ENCODE measurements at places on chromosomes 1 and 21.
A peak's percentile ranks its signal among the peaks of the same experiment; 100 is the strongest.

DNA sequence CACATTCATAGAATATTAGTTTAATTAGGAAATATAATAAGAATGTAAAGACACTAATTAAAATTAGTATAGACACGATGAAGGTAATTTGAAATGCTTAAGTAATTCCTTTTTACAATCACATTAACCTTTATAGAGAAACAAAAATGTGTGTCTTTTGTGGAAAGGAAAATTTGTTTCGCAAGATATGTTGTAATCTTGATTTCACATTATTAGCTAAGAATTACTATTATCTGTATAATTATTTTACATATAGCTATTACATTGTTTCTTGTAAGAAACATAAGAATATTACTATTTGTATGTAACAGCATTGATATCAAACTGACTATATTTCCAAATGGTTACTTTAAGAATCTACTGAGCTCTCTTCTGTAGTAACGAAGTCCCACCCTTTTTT, 111.2 kb downstream of the PTPRC start:
- DNase-seq, result no peak

- DNase-seq, result no peak
Measured at GRCh38 chr1:26012864-26013263, 8.7 kb upstream of the EXTL1 start.

GRCh38 chr1:172466795-172467407, 23.0 kb upstream of the PIGC start:
- DNase-seq, result no peak

GRCh38 chr1:2563205-2563604, 7.0 kb downstream of the TNFRSF14 start:
- no peak for DNase-seq

GRCh38 chr1:185170291-185170848, 13.4 kb downstream of the SWT1 start:
- DNase-seq, result no peak

DNA sequence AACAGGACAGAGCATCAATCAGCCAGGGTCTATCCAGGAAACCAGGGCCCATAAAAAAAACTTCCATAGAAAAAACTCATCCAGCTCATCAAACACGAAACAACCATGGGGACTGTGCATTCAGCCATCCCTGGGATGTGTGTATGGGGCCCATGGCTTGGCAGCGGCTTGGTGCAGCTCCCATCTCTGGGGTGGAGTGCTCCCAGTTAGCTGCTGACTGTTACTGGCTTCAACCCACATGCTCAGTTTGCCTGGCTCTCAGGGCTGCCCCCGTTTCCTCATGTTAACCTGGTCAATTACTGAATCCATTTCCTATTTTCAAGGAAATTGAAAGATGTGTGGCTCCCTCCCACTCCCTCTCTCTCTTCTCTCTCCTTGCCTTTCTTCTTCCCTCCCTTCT, 37.3 kb upstream of the STUM start:
- no peak for DNase-seq

GRCh38 chr21:46054451-46054881, 43.4 kb upstream of the COL6A2 start:
- no peak for DNase-seq

GRCh38 chr1:230578616-230579015, 63.7 kb upstream of the COG2 start:
- DNase-seq, result no peak

- DNase-seq, result no peak
Measured at GRCh38 chr1:114458237-114458777, 52.7 kb downstream of the TRIM33 start.

GRCh38 chr1:16433030-16433429, 4.2 kb downstream of the SPATA21 start:
- no peak for DNase-seq

DNA sequence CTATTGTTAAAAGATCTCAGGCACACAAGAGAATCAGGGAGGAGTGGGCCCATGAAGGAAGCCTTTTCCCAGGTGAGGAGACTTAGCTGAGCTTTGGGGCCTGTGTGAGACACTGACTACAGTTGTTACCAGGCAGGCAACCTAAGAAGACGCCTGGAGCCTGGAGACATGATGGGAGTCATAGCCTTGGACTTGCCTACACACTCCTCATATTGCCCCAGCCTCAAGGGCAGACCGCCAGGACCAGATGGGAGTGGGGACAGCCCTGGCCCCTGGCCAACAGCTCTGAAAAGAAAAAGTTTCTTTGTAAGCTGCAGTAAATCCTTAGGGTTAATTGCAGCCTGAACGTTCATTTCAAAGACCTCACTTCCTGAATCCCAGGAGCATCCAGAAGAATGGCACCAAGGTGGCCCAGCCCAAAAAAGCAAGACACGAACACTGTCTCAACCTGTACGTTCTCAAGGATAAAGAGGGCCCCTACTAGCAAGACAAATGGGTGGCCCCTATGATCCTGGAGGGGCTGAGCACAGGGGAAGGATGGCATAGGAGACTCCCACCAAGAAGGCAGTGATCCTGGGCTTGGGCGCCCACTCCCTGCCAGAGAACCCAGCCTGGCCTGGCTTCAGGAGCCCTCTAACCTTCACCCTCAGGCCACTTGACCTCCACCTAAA, 33.2 kb upstream of the BTG2 start:
- no peak for DNase-seq

DNA sequence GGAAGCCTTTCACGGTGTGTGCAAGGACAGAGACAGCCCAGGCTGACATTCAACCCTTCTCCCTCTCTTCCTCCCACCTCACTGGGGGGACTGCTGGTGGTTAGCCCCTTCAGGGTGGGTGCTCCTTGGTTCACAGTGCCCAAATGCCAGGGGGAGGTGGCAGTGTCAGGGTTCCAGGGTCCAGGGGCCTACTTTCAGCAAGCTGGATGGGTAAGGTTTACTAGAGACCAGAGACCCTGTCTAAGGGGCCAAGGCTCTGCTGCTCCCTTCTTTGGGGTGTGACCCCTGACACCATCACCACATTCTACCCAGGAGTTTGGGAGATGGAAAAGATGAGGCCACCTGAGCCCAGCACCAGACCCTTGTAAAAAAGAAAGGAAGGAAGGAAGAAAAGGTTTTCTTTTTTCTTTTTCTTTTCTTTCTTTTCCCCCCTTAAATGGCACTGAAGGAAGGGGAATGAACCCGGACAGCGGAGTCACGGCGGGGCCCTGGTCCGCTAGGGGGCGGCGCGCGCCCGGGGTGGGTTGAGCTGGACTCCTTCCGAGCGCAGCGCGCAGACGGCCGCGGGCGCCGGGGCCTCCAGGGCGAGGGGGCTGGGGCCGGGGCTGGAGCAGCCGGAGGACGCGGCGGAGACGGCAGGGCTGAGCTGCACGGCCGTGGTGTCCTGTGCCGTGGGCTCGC, 18.8 kb downstream of the KNCN start:
- DNase-seq, result peak; percentile 52

DNA sequence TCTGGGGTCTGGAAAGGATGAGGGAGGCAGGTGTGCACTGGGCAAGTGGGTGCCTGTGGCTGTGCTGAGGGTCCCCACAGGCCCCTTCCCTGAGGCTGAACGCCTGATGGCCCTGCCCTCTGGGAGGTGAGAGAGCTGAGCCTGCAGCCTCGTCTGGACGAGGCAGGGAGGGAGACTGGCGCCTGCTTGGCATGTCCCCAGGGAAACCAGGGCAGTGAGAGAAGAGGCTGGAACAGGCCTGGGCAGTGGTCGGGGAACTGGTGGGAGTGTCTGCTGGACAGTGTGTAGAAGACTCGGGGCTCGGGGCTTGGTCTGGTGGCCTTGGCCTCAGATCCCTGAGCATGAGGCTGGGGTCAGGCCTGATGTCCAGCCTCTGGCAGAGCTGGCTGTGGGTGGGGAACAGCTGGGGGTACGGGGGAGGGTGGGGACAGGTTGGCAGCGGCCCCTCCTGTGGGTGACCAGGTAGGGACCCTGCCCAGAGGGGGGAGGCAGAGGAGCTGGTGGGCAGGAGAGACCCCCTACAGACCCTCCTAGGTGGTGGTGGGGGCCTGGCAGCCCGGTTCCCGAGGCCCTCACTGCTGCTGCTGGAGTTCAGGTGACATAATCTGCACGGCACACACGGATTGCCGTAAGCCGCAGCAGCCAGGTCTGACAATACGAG, 30.8 kb upstream of the PLCH2 start:
- DNase-seq, result no peak

GRCh38 chr1:23343221-23344110, 618 bp downstream of the HNRNPR start:
- DNase-seq, result peak; percentile 41

DNA sequence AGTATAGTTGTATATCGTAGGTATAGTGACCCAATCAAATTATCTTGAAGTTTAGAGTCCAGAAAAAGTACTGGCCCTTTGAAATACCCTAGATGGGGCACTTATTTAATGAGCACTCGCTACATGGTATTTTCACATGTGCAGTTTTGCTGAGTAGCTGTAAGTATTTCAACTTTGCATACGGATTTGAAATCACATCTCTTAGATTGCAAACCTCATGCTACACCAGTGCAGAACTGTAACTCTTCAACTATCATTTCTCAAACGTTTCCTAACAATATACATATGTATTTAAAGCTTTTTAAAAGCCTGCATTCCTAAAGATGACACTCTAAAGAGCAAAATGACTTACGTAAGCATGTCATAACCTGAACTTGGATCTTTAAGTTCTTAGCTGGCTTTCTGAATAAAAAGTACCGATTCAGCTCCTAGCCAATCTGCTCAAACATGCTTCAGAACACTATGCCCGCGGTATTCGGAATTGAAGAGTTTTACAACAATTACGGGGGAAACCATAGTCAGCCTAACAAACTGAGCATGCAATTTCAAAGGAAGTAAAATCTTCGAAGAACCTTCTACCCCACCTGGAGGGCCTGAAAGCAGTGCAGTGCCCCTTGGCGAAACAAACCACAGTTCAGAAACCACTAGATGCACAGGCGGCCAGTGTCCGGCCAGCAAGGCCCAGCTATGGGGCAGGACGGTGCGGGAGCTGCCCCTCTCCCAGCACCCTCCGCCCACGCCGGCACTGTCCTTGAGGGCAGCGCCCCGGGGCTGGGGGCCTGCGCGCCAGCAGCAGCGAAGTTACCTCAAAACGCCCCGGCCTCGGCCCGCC, 863 bp downstream of the FH start:
- peak; percentile 12 for DNase-seq

- DNase-seq, result no peak
Measured at GRCh38 chr1:209483691-209484090, 99.8 kb upstream of the CAMK1G start.

- no peak for DNase-seq
Measured at GRCh38 chr1:20172033-20172590, 13.8 kb upstream of the UBXN10 start.

GRCh38 chr1:200380589-200381021, 29.2 kb downstream of the ZNF281 start:
- DNase-seq, result no peak

DNA sequence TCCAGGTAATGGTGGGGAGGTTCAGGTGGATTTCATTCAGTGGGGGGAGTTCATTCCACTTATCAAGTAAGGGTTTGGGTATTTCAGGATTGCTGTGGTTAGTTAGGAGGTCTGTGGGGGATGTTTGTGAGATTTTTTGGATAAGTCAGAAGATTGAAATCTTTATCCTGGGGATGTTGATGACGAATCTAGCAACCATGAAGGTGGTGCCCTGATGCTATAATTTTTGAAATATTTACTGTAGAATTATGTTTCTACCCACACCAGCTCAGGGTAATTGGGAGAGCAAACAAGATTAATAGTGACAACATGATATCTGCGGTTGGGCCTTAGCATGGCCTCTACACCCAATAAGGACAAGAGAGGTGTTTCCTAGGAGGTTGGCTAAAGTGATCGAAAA, 28.3 kb downstream of the SUCO start:
- no peak for DNase-seq

Data from stimulated activated CD4-positive, alpha-beta T cell treated with anti-CD3 and anti-CD28 coated beads, Interleukin-15, amount 100 ng/mL, for 1 hour (primary cell).